Trophoblast cell (in vitro differentiated cells and primary cell): ENCODE measurements at places on chromosomes 5 and 9.
A peak's percentile ranks its signal among the peaks of the same experiment; 100 is the strongest.

- DNase-seq, result no peak
These were observed 73.3 kb downstream of the DPYSL3 start for GRCh38 chr5:147436596-147436995.

DNA sequence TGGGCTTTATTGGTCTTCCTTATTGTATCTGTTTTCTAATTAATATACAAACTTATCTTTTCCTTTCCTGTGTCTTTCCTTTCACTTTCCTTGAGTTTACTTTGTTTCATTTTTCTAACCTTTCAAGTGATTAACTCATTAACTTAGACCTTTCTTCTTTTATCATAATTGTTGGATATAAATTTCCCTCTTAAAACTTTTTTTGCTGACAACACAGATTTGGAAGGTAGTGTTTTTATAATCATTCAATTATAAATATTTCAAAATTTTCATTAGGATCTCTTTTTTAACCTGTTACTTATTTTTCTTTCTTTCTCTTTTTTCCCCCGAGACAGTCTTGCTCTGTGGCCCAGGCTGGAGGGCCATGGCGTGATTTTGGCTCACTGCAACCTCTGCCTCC lies 6.9 kb upstream of the ZBTB43 start:
- no peak for DNase-seq

DNA sequence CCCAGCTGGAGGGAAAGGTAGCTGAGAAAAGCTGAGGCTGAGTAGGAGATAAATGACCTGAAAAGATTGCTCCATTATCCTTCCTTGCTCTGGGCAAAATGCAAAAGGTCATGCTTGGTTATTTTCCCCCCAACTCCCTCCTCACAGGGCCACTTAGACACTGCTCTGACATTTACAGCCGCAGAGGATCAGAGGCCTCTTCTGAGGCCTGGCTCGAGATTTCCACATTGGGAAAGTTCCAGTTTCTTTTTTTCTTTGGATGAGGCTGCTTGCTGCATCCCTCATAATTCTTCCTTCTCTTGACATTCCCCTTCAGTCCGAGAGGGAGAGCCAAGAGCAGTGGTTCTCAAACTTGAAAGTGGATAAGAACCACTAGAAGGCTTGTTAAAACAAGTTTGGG lies 60.1 kb upstream of the HSPA9 start:
- peak; percentile 15 for DNase-seq

DNA sequence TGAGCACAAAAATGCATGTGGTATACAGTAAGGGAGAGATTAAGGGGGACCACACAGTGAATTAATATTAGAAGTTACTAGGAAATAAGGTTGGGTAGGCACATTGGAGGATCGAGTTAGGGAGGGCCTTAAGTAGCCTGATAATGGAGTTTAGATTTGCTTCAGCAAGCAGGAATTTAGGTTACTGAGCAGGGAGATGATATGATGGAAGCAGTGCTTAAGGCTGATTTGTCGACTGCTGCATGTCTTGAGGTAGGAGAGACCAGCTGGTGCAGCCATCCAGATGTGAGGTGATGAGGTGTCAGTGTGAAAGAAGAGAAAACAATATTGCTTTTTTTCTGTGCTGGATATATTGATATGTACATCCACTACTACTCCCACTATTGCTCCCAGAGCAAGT lies 55.2 kb upstream of the ACTBL2 start:
- no peak for DNase-seq

- no peak for DNase-seq
These were observed 33.9 kb upstream of the AOPEP start for GRCh38 chr9:94692601-94693000.

DNA sequence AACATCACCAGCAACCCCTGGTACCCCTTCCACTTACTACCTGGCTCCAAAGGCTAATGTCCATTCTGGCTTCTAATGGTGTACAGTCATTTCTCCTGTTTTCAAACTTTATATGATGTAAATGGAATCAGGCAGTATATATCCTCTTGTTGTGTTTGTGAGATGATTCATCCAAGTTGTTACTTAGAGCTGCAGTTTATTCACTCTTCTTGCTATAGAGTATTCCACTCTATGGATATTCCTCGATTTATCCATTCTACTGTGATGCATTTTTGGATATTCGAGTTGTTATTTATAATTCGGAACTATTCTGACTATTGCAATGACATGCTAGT lies 32.4 kb downstream of the IRF1 start:
- DNase-seq, result no peak

GRCh38 chr9:14831074-14831473 lies 79.2 kb downstream of the FREM1 start:
- no peak for DNase-seq

DNA sequence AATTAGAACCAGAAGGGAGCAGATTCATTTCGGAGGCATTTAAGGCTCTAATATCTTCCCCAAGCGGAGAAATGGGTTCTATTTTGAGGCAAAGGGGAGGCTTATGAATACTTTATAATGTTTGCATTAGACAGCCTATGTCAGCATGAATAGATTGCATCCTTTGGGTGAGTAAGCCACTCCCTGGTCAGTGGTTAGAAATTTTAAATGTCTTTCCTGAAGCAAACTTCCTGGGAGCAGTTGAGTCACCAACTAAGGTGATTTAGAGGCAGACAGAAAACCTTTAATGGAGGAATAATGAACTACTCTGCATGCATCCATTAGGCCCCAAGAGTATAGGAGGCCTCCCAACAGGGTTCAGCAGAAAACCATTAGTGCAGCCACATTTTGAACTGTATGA lies 204.9 kb downstream of the ELAVL2 start:
- DNase-seq, result no peak

GRCh38 chr5:30050056-30050815 lies 1143.2 kb upstream of the CDH6 start:
- DNase-seq, result no peak

DNA sequence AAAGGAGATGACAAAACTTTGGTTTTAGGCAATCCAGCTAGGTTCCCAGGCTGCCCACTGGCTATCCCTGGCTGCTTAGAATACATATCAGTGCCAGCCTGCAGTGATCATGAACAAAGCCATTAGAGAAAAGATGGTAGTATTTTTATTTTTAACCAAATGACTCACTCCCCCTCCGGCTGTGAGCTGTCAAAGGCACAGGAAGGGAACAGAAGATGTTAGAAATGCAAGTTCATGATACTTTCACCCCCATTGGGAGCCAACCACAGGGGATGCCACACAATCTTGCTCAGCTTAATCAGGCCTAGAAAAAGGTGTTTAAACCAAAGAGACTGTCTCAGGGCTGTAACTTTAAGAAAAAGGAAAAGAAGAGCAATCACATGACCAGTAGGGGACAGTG lies 70.3 kb upstream of the ASTN2 start:
- no peak for DNase-seq

- DNase-seq, result no peak
These were observed 32.4 kb downstream of the LPAR1 start for GRCh38 chr9:111005746-111006470.

DNA sequence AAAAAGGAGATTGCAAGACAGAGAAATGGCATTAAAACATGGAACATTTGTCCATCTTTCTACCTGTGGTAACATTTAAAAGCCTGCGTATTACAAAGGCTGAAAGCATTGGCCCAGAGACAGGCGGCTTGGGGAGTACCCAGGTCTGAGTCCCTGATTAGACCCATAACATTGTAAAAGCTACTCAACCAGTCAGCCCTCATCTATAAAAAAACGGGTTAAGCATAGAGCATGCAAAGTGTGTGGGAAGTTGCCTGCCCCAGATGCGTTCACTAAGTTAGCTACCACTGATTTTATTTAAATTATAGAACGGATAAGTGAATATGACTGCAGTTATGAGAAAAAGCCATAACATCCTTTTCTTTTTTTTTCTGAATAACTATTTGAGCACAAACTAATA lies 276.1 kb downstream of the CDH12 start:
- no peak for DNase-seq

GRCh38 chr5:112669328-112669963 lies 68.2 kb upstream of the APC start:
- DNase-seq, result no peak
